ENCODE measurements at places on chromosomes 3 and 15.
A peak's percentile ranks its signal among the peaks of the same experiment; 100 is the strongest.

DNA sequence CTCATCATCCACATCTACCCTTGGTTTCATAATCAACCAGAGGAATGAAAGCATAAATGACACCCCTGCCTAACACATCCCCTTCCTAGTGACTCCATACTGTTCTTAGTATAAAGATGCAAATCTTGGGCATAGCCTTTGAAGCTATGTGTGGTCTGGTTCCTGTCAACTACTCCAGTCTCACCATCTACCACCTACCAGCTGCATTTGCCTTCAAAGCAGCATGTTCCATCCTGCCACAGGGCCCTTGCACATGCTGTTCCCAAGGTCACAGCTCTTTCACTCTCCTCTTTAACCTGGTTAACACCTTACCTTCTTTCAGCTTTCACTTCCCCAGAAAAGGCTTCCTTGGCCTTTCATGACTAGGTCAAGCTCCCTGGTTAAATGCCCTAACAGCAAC lies 62.3 kb upstream of the ARHGEF3 start:
- DNase-seq: no peak

DNA sequence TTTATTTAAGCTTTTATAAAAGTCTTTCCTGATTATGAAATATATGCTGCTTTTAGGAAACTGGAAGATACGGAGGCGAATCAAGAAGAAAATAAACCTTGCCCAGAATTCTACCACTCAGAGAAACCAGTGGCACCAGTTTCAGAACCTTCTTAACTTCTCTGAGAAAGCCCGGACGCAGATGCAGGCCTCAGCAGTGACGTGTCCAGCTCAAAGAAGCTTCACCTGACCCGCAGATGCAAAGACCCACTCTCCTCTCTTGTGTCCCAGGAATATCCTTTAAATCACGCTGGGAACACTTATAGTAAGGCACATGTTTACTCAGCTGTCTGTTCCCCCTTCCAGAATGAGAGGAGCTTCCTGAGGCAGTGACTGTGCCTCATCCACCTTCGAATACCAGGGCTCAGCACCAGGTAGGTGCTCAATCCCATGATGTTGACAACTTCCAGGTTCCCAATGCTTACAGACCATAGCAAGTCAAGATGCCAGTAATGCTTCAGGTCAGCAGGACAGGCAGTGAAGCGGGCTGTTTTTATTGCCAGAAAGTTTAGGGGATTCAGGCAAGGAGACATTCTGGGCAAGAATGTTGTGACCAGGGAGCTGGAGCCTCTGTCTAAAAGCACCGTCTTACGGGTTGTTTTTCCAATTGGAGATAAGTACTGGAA lies 39.9 kb upstream of the LDHAL6B start:
- no peak for DNase-seq

- DNase-seq: no peak
Observed at GRCh38 chr15:100898661-100899462, 19.2 kb downstream of the ALDH1A3 start.

DNA sequence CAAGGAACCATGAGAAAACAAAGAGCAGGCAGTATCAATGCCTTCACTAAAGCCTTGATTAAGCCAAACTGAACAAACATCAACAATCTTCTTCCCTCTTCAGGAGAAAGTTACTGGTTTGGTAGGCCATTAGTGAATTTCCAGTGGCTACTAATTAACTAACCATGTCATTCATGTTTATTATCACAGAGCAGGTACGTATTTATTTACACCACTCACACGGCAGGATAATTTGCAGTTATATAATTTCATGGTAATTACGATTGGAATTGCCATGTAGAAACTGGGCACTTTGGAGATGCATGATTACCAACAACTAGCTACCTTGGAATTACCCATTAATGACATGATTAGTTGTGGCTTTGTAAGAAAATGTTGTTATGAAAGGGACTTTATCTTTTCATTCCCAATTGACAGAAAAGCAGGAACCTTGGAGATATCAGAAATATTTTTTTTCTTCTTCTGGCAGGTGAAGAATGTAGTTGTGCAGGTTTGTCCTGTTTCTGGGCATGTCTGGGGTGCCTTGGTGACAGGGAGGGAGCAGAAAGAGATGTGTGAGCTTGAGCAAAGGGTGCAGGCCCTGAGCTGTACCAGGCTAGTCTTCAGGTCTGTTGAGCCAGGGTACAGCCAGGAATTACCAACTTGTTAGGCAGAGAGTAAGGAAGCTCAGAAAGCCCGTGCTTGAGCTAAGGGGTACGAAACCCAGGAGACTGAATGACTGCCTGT lies 310.7 kb downstream of the RORA start:
- DNase-seq: no peak

- no peak for DNase-seq
Observed at GRCh38 chr3:32586356-32586755, 15.7 kb upstream of the DYNC1LI1 start.

- peak; percentile 83 for DNase-seq
Observed at GRCh38 chr3:11567516-11568467, 75.9 kb downstream of the VGLL4 start.

DNA sequence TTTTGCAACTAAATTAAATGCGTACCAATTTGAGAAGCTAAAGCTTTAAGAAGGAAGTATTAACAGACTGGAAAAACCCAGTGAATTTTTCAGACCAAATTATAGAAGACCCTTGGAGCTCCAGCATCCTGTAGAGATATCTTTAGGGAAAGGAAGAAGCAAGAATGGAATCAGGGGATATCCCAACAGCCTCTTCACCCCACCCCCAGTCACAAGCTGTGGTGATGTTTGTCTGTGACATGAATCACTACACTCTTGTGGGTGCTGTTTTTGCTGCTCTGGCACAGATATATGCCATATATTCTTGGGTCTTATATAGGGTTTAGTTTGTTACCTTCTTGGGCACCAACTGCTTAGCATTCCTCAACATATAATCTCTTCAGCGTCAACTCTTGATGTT lies 78.5 kb upstream of the BCL6 start:
- no peak for DNase-seq

DNA sequence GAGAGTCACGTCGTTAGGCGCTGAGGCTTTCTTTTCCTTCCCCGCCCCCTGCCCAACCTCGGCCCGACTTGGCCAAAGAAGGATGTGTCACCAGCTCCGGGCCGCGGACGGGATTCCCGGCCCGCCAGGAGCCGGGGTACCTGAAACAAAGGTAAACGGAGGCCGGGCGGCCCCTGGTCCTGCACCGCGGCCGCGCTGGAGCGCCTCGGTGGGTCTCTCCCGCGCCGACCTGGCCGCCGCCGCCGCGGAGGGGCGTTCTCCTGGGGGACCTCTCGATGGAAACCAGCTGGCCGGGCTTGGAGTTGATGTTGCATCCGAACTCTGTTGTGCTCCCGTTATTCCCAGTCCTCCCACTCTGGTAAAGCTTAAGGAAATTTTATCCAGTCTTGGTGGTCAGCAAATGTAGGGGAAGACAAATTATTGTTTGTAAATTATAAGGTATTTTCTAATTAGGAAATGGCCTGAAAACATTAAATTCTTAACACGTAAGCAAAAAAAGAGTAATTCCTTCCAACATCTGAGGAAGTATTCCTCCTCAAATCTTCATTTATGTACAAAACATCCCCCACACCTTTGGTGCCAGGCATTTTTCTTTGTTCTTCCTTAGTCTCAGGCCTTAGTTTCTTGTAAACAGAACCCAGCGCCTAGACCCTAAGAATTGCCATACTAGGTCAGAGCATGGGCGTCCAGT lies 888 bp downstream of the PPP2R3A start:
- DNase-seq: peak; percentile 34

DNA sequence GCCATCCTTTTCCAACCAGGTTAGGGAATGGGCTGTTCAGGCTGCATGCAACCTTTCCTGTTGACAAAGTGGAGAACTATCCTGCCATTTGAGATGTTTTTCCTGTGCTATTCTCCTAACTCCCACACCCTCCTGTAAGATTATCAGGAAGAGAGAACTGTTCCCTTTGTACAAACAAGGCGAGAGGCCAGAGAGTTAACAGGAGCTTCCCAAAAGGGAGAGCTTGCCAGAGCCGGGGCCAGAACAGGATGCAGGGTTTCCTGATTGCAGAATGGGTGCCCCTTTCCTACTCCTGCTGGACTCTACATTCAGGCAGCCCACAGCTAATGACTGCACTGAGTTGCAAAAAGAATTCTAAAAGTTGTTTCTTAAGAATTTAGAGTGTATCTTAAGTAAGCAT lies 17.1 kb downstream of the PML start:
- no peak for DNase-seq

GRCh38 chr3:24156466-24156865 lies 211.4 kb downstream of the NR1D2 start:
- peak; percentile 33 for DNase-seq

- no peak for DNase-seq
Observed at GRCh38 chr15:45794304-45794703, 159.5 kb downstream of the SQOR start.

DNA sequence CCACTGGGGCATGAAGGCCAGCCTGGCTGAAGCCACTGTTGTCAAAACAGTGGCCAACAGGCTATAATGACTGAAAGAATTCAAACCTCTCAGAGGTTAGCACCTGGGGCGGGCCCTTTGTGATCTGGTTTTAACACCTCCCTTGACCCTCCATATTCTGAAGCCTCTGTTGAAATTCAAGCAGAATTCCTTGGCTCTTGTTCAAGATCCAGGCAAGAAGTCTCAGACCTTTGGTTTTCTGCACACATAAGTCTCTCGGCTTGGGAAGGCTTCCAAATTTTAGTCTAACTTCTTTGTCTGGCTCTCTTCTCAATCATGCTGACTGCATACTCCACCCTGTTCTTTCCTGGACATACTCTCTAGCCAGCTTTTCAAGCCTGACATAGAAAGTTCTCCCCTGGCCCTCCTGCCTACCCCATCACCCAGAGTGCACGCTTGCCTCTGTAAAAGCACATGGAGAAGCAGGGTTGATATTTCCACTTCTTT lies 144.5 kb downstream of the PDZRN3 start:
- peak; percentile 36 for DNase-seq

- no peak for DNase-seq
Observed at GRCh38 chr3:106245400-106245799, 376.6 kb upstream of the CBLB start.

GRCh38 chr3:155876037-155876436 lies 5.6 kb downstream of the GMPS start:
- no peak for DNase-seq

DNA sequence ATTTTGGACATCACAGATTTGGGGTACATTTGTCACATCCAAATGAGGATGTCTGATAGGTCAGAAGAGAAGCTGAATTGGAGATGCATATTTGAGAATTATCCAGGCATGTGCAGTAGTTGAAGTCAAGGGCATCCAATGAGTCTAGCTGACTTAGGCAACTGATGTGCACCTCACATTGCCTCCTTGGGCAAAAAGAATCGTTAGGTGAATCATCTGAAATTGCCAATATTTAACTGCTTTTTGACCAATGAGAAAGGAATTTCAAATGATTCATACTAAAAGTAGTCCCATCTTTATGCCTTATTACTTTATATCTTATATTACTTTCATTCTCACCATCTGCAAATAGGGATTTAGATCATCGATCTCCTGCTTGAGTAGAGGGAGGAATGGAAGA lies 117.7 kb downstream of the CD47 start:
- DNase-seq: no peak

DNA sequence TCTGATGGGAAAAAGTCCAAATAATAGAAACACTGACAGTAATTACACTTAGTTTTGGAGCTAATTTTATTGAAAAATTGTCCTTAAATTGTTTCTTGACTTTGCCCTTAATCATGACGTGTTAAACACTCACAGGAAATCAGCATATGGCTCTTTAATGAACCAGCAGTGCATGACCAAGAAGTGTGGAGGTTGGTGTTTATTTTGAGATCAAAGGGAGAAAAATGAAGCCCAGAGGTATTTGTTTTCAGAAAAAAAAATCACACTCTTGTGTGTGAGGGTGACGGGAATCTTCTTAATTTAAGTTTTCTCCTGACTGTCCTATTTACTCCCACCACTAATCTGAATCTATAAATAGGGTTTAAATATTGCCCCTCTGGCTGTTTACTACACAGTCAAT lies 28.8 kb upstream of the SYNM start:
- DNase-seq: no peak

DNA sequence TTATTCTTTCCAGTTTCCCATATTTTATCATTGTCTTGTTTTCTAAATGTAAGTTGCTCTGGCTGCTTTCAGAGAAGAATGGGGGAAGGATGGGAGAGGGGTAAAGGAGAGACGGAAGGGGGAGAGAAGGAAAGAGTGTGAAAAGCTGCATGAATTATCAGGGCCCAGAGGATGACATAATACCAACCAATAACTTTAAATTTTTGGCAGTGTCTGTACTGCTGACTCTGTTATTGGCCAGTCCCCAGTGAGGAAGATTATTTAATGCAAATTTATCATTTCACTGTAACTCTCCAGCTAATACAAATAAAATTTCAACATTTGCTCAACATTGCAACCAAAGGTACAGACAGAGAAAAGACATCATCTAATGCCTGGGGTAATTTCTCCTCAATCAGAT lies 551.7 kb upstream of the CFAP20DC start:
- DNase-seq: no peak

DNA sequence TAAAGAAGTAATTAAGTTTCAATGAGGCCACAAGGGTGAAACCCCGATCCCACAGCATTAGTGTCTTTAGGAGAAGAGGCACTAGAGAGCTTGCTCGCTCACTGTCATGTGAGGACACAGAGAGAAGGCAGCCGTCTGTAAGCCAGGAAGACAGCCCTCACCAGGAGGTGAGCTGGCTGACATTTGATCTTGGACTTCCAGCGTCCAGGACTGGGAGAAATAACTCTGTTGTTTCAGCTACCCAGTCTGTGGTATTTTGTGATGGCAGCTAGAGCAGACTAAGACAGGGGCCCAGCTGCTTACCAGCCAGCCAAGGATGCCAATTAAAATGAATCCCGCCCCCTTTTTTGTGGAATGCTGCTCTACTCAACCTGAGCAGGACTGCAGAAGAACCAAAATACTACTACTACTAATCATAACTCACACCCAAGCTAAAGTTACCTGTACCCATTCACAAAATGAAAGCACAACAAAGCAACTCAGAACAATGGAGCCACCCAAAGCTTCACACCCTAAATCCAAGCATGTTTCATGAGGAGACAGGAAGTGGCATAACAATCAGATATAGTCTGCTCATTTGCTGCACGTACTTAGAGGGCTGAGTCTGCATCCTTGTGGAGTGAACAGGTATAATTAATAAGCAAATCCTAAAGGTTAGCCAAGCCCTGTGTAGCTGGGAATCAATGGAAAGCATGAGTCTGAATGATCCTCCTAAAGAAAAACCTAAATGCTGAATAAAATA lies 35.6 kb upstream of the RHCG start:
- DNase-seq: no peak

GRCh38 chr15:42494998-42495360 lies 455 bp upstream of the SNAP23 start:
- no peak for DNase-seq

- no peak for DNase-seq
Observed at GRCh38 chr15:89365462-89366065, 30.9 kb upstream of the POLG start.

- no peak for DNase-seq
Observed at GRCh38 chr3:97306226-97306625, 458.3 kb upstream of the ARL6 start.

Measured in astrocyte of the spinal cord (primary cell).